ENCODE measurements at places on chromosomes 6 and 20.

GRCh38 chr6:132853059-132853458, 38.7 kb downstream of the RPS12 start:
- DNase-seq, result no peak

DNA sequence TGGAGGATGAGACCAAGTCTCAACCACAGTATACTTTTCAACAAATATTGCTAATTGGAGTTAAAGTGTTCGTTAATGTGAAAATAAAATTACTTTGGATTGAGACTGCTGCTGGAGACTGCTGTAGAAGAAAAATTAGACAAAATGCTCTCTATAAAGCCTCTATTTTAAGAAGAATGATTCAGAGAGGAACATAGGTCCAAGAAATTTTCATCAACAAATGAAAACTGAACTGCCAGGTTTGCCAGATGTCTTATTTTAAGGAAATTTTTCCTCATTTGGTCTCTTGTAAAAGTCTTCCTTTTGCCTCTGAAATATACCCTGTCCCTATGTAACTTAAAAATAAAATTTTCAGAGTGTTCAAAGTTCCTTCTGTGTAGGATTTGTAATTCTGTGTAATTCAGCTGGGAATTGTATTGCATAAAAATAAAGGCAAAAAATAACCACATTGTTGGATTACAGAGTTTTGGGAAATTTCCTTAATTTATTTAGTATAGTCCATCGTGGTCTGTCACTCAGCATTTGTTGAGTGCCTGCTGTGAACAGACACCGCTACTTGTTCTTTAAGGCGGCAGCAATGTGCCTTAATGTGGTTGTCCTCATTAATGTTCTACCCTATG, 27.4 kb downstream of the ANKS1A start:
- no peak for DNase-seq

DNA sequence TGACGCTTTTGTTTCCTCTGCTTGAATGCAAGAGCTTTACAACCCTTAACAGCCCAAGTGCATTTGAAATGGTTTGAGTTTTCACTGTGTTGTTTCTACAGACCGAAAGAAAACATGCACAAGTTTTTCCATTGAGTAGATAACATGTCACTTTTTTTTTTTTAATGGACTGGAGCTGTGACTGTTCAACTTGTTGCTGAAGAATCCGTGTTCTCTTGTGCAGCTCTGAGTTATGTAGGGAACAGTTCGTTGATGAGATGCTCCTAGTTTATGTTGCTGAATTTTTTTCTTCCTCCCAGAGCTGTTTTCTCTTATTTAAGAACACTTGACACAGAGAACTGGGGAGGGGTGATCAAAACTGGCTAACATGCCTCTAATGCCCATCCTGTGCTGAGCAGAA, 89.3 kb downstream of the DTD1 start:
- no peak for DNase-seq

DNA sequence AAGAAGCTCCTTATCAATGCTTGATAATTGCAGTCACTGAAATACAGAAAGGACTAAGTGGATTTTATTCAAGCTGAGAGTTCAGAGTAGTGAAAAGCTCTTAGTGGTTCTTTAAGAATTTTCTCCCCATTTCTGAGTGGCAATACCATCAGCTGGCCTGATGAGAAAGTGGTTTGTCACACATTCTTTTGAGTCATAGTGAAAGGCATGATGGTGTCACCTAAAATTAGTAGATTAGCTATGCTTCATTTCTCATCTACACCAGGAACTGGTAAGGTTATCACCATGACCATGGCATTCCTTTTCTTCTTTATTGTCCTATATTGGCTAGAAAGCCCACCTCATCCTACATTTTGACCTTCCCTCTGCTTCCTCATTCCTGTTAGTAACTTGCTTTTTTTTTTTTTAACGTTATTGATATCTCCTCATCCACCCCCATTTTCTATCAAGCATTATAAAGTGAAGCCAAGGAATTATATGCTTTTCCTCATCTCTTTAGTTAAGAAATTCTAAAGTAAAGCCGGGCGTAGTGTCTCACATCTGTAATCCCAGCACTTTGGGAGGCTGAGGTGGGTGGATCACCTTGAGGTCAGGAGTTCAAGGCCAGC, 67.4 kb upstream of the LOC128125822 start:
- DNase-seq, result no peak
